ENCODE measurements at places on chromosomes 6 and 20. TPM values are rescaled to one million over a fixed set of nuclear protein-coding genes. Genes with fewer than 3 reads are reported as not detected.

GRCh38 chr20:60142587-60142986 lies 184.4 kb downstream of the CDH26 start:
- no peak for DNase-seq

GRCh38 chr20:41650231-41650948 lies 32.2 kb upstream of the CHD6 start:
- peak; percentile 42 for DNase-seq

DNA sequence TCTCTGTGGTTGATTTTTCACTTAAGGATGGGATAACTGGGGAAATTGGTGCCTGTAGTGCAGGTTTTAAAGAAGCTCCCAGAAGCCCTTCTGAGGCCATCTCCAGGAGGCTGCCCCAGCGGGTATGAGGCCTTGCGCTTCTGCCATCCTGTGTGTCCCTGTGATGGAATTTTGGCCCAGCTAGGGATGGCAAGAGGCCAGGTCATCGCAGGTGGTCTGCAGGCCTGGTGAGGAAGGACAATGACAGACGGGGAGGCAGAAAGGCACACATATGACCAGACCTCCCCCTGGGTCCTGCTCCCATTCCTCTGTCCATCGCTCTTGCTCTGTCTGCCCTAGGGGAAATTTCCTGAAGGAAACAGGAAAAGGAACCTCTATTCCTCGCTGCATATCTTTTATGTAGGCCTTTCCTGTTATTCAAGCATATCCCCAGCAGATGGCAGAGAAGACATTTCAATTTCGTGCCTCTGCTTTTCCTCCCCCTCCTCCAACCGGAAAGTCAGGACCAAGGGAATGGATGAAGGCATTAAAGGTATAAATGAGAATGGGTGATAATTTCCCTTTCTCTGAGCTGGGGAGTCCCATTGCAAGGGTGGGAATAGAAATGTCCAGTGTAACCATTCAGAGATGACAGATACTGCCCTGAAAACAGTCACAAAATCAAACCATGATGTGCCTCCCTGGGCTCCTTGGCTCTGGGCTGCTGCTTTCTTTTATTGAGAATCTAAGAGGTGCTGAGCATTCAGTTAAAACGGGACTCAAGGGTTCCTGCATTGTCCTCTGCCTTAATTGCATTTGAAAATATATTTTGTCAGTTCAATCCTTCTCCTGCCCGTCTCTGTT lies 17.6 kb upstream of the HLA-F start:
- peak; percentile 21 for DNase-seq

DNA sequence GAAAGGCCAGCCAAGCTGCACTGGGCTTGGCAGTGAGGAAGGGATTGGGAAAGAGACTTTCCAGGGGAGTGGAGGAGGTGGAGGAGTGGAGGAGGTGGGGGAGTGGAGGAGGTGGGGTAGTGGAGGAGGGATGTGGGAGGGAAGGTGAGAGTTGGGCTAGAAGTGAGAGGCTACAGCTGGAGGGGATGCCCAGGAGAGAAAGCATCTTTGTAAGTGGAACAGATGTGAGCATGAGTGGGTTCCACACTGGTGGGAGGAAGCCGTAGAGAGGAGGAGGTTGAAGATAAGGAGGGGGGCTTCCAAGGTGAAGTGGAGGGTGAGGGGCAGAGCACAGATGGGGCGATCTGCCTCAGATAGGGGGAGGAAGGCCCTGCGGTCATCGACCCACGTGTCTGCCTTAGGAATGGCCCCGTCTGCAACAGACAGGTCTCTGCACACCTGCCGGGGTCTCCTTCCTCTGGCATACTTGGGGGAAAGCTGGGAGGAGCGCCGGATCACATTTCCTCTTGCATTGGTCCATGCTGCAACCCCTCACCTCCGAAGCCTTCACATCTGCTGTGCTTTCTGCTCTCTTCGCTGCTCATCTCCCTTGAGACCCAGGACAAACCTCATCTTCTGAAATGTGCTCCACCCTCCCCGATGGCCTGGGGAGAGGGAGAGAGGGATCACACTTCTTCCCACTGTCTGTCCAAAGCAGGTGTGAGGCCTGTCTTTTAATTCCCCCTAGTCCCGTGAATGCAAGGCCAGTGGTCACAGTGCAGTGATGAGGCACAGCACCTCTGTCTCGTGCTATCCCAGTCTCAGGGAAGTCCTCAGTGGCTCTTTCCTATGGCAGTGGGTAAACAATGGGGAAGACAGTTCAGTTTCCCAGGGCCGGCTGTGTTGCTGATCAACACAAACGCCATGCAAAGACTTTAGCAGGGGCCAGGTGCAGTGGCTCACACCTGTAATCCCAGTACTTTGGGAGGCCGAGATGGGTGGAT lies 48.6 kb upstream of the SNX9 start:
- DNase-seq = no peak

DNA sequence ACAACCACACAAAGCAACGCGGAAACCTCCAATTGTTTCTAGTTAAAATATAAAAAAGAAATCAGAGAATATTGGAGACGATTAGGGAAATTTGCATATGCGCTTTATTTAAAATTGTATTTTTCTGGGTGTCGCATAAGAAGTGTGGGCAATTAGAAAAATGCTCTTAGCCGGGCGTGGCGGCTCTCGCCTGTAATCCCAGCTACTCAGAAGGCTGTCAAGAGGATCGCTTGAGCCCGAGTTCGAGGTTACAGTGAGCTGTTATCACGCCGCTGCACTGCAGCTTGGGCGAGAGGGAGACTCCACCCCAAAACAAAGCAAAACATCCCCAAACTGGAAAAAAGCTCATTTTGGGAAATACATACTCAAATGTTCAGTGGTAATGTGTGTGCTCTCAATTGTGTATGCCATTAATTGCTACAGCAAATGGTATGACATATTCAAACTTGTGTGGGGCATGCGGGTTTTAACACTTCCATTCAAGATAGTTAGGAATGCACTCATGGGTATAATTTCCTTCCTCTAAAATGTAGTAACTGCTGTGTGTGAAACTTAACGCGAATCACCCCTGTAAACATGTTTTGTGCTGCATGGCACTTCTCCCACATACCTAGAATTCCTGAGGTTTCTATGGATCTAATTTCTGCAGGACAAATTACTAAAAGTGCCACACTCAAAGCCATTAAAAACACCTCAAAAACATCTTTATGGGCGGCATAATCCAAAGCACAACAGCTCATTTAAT lies 54.7 kb upstream of the HFE start:
- DNase-seq = peak; percentile 37

GRCh38 chr20:8667306-8667705 lies 401.6 kb upstream of the PLCB4 start:
- DNase-seq = no peak

DNA sequence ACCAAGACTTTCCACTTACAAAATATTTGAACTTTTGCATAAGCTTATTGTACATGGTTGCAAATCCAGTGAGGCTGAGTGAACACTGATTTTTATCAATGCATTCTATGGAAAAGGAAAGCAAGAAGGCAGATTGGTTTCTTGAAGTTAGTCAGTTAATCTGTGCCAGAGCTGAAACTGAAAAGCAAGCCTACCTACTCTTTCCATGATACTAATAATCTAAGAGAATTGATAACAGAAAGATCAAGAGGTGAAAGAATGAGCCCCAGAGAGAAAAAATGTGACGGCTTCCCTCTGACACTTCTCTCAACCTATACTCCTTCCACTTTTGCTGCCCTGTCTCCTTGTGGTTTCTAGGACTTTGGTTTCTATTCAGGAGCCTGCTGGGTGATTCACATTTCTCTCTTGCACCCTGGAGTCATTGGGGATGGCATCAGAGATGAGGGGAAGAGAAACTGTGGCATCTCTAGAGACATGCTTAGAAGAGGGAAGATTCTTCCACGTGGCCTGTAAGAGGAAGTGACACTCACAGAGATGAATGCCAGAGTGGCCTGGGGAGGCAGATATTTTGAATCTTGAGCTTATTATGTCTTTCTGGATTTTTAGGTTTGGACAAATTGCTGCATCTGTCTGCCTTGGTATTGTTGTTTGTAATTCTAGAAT lies 158.6 kb upstream of the RIMS1 start:
- DNase-seq = no peak

- no peak for DNase-seq
Measured at GRCh38 chr6:71486461-71486860, 197.8 kb downstream of the OGFRL1 start.

DNA sequence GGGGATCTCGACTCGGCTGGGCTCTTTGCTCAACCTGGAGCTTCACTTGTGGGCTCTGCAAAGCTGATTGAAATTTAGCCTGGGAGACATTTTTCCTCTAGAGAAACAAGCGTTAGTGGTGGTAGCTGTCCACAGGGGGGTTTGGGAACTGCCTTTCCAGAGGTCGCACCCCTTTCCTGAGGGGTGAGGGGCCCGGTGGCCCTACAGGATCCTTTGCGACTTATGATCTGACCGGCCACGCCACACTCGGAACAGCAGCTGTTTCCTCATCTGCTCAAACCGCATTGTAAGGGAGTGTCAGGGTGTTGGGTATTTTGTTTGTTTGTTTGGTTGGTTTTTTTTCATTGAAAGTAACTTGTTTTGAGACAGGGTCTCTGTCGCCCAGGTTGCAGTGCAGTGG lies 21.0 kb downstream of the PNLDC1 start:
- DNase-seq = no peak

GRCh38 chr20:41178904-41179432 lies 41.6 kb downstream of the PLCG1 start:
- no peak for DNase-seq

DNA sequence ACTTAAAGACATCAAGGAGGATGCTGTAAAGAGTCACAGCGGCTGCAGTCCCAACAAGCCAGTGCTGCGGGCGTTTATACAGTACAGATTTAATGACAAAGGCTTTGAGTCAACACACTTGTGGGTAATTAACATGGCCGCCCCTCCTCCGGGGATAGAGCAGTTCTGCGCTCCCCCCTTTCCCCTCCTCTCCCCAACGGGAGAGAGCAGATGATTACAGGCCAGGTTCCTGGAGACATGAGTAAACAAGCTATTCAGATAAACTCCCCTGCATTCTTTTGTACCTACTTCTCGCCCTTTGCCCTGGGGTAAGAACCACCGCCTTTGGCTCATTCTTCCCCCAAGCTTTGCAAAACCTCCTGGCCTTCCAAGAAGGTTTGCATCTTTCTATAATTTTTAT lies 23.6 kb upstream of the FABP7 start:
- no peak for DNase-seq

GRCh38 chr20:43009532-43009931 lies 180.2 kb downstream of the PTPRT start:
- no peak for DNase-seq

- no peak for DNase-seq
Measured at GRCh38 chr6:161130541-161130940, 139.0 kb downstream of the MAP3K4 start.

- no peak for DNase-seq
Measured at GRCh38 chr20:6829510-6830116, 62.1 kb downstream of the BMP2 start.

DNA sequence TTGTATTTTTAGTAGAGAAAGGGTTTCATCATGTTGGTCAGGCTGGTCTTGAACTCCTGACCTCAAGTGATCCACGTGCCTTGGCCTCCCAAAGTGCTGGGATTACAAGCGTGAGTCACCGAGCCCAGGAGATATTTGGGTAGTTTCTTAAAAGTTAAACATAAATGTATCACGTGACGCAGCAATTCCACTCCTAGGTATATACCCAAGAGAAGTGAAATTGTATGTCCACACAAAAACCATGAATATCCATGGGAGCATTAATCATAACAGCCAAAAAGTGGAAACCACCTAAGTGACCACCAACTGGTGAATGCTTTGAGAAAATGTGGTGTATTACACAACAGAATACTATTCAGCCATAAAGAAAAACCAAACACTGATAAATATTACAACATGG lies 164.8 kb downstream of the MRPL14 start:
- no peak for DNase-seq

DNA sequence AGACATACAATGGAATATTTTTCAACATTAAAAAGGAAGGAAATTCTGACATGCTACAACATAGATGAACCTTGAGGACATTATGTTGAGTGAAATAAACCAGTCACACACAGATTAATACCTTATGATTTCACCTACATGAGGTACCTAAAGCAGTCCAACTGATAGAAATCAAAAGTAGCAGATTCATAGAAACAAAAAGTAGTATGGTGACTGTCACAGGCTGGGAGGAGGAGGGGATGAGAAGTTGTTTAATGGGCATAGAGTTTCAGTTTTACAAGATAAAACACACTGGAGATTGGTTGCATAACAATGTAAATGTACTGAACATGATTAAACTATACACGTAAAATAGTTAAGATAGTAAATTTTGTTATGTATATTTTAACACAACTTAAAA lies 48.5 kb upstream of the OLIG3 start:
- no peak for DNase-seq

DNA sequence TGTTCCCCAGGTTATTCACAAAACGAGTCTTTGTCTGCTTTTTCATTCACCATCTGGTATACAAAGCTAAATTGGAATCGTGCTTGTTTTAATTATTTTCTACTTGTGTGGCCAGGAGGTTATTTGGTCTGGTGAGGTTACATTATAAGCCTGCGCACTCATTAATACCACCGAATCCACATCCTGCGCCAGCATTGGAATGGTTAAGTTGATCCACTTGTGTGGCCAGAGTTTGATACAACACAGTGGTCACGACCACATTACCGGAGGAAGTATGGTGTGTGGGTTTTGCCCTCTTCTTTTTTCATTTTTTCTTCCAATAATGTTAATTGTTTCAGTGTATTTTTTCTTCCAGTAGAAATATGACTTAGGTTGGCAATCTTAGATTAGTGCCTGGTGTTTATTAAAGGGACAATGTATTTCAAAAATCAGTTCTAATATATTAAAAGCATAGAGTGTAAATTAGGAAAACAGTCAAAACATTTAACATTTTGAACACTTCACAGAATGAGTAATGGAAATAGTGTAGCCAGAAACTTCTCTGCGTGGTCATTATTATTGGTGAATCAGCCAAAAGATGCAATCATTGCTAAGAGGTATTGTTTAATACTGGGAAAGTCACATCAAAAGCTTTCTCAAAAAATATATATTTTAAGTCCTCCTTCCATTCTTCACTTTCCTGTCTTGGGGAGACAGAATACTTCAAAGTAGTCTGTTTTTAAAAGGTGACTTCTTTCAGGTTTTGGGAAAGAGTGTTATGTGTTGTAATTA lies 84.5 kb downstream of the JARID2 start:
- DNase-seq = no peak

GRCh38 chr6:117477988-117478852 lies 4.3 kb upstream of the DCBLD1 start:
- no peak for DNase-seq

- DNase-seq = no peak
Measured at GRCh38 chr20:49624317-49624716, 56.4 kb upstream of the PTGIS start.

GRCh38 chr20:36177716-36178115 lies 23.2 kb downstream of the EPB41L1 start:
- DNase-seq = no peak

The RBM24 gene
- polyA plus RNA-seq = 4.9 TPM

The HLA-DQB2 gene
- 0.70 TPM for polyA plus RNA-seq

The ZNF831 gene
- 0.15 TPM for polyA plus RNA-seq

The OPRM1 gene
- polyA plus RNA-seq = not detected

The RXRB gene
- polyA plus RNA-seq = 59.3 TPM

The CST2 gene
- polyA plus RNA-seq = 0.30 TPM

The C6orf15 gene
- polyA plus RNA-seq = not detected

The CALHM4 gene
- 0.13 TPM for polyA plus RNA-seq

The MOG gene
- not detected for polyA plus RNA-seq
